ENCODE measurements at places on chromosomes 2 and 18.

- DNase-seq = no peak
Observed at GRCh38 chr2:194015751-194016150, 1641.3 kb upstream of the SLC39A10 start.

- DNase-seq = no peak
Observed at GRCh38 chr2:155815851-155816250, 516.7 kb downstream of the NR4A2 start.

DNA sequence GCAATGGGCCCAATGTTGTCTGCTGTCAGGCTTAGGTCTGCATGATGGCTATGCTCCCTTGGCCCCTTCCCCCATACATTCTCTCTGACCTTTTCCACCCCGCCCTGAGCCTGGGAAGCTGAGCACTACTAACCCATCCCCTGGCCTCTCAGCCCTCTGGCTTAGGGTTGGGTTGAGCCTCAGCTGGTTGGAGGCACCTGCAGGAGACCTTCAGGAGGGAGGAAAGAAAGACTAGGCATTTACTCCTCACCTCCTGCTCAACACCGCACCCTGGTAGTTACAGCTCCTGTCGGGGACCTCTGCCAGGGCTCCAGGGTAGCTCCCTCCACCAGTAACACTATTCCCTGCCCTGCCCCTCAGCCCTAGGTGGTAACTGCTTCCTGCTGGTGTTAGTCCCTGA lies 80.5 kb downstream of the GALNT14 start:
- no peak for DNase-seq

DNA sequence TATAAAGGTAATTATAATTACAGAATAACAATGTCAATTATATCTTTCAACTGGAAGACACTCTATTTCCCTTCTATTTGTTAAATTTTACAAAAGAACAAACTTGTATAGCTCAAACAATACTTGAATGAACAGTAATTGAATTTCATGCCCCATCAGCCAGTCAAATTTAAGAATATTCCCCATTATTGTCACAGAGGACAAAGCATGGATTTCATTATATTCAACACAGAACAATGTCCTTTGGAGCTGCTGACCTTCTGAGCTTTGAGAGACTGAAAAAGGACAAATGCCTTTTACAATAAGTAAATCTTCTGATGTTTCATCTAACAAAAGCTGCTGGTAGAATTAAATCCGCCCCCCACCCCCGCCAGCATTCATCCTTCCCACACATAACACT lies 187.5 kb upstream of the MC4R start:
- DNase-seq = no peak

DNA sequence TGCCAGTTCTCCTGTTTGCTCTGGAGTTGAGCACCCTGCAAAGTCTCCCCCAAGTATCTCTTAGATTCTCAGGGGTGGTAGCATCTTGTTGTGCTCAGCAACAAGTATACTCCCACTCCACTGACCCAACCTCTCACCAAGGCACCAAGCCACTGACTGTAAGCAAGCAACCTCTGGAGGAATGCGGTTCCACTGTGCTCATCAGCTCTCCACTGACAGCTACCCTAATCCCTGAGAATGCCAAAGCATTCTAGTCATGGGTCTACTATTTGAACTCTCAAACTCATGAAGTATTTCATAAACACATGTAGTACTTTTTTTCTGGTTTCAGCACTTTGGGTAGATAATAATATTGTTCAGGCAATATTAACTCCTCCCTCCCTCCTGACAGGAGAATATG lies 170.0 kb downstream of the EPHA4 start:
- DNase-seq = no peak

GRCh38 chr2:16925145-16925544 lies 259.5 kb upstream of the CYRIA start:
- DNase-seq = no peak

DNA sequence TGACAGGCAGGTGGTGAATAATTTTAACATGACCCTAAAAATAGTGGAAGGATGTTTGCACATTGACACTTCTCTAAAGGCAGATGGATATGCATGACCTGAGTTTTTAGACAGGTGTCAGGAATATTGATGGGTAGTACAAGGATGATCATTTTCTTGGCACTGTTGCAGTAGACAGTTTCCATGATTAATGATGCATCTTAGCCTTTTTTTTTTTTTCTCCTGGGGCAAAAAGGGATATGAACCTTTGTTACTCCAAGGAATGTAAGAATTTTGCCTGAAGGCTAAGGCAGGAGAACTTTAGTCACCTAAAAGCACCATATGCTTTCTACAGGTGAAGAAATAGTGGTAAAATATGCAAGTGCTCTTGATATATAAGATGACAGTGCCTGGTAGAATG lies 136.3 kb upstream of the CAVIN2 start:
- DNase-seq = no peak

- no peak for DNase-seq
Observed at GRCh38 chr2:44821500-44821899, 120.0 kb upstream of the SIX3 start.

DNA sequence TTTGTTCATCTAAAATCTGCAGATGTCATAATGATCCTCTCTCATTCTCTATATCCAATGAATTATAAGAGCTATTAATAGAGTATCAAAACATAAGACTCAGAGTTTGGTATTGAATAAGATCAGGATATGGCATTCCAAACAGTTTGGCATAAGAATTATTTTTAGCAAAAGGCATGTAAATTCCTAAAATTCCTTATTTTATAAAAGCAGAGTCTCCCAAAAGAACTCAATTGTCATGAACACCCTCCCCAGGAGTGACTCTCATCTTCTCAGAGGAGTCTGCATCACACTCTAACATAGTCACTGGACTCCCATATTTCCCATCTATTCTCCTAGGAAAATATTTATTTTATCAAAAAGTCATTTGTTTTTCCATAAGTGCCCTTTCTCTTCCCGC lies 1710.2 kb upstream of the SLC39A10 start:
- no peak for DNase-seq

- DNase-seq = no peak
Observed at GRCh38 chr2:1967242-1968208, 223.2 kb upstream of the PXDN start.

GRCh38 chr2:112690853-112691401 lies 29.9 kb upstream of the NT5DC4 start:
- DNase-seq = peak; percentile 8

DNA sequence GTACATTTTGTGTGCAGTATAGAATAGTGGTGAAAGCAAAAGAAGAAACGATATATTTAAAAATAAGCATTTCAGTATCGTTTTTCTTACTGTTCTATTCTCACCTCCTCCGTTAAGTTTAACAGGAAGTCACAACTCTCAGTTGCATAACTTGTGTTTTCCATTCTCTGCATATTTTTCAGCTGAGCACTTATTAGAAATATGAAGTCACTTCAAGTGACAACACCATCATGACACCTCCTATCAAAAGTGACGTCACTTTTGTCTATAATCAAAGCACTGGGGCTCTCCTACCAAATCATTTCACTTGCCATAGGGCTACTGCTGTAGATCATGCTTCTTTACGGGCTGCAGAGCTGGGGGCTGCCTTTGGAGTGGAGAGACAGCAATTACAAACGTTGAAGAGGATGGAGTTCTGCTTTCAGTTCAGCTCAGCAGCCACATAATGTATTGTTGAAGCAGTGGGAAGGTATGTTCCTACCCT lies 36.3 kb downstream of the STAT4 start:
- no peak for DNase-seq

DNA sequence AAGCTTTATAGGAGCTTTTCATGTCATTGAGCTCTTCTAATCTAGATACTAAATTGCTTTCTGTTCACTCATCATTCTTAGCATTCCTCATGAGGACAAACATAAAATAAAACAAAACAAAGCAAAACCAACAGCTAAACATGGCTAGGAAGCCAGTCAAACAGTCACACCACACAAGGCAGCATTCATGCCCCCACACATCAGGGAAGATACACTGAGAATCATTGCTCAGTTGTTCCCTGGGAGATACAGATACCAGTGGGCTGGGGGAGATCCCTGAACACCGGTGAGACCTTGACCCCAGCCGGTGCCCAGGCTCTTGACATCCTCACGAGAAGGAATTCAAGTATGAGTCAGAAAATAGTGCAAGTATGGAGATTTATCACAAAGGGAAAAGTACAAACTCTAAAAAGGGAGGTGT lies 177.9 kb upstream of the ARL4C start:
- DNase-seq = no peak

DNA sequence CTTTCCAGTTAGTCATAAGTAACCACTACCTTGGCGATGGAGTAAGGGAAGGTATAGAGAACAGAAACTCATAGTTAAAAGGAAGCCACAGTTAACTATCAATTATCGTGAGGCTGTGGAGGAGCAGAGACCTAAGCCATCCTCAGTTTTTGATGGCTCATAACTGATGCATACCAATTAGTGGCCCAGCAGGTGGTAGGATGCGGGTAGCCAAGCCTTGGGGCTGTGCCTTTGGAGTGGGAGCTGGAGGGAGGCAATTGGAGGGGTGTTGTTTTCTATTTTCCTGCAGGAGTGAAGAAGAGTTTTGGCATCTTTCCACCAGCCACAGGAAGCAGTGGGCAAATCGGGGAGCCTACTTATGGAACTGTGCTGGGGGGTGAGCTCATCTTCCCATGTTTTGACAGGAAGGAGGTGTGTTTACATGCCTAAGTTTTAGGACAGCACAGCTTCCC lies 194.8 kb downstream of the TPGS2 start:
- DNase-seq = no peak

GRCh38 chr2:12538138-12538694 lies 178.5 kb upstream of the TRIB2 start:
- DNase-seq = no peak

DNA sequence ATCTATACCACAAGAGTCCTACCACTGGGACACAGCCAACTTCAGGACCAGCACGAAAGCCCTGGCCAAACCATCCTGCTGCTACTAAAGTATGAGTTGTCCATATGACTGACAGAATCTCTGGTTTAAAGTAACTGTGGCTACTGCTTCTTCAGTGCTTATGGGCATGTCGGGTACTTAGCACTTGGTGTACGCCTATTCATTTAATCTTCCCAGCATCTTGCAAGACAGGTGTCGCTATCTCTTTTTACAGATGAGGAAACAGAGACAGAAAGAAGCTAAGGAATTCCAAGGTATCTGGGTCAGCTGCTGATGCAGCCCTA lies 203.4 kb upstream of the ID2 start:
- no peak for DNase-seq

- no peak for DNase-seq
Observed at GRCh38 chr2:109457366-109457765, 156.4 kb downstream of the SEPTIN10 start.

DNA sequence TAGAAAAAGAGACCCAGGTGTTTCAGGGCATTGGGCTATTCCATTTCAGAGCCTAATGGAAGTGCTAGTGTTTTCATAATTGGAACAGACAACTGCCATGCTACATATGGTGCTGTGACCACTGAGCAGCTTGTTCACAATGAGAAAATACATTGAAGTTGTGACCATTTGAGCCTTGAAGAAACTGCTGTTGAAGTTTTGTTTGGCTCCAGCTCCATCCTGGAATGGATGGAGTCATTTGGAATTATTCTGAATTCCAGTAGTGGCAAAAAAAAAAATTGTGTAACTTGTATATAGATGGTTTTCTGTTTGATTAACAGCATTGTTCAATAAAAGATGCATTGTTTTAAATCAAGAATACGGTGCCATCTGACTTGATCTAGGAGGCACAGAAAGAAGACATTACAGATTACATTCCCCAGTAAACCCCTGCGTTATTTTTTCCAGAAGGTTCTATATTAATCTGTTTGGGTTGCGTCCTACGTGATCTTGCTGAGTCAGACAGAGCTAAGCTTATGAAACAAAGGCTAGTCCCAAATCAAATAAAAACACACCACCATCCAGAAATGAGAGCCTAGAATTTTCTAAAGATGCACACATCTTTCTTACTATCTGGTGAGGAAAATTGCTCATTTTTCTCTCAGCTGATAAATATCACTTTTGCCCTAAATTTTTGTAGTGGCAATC lies 19.2 kb downstream of the FMNL2 start:
- DNase-seq = no peak

DNA sequence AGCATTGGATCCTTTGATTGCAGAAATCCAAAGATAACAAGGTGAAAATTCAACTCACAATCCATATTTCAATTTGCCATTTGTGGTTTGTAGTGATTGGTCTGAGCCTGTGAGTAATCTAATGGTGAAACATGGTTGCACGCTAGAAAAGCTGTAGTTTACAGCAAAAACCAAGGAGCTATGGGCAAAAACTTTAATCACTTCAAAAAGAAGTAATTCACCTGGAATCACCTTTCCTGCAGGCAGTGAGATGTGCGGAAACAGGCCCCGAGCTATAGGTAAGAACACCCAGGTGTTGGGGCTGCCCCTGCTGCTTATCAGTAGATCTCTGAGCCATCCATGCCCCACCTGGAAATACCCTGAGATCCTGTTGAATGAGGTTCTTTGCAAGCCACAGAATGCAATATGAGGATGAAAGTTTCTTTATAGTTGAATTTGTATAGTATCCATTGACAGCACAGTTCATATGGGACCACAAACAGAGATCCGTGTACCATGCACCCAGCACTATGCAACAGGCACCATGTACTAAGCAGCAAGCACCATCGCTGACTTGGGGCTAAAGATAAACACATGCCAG lies 208.2 kb downstream of the SPP2 start:
- DNase-seq = no peak

DNA sequence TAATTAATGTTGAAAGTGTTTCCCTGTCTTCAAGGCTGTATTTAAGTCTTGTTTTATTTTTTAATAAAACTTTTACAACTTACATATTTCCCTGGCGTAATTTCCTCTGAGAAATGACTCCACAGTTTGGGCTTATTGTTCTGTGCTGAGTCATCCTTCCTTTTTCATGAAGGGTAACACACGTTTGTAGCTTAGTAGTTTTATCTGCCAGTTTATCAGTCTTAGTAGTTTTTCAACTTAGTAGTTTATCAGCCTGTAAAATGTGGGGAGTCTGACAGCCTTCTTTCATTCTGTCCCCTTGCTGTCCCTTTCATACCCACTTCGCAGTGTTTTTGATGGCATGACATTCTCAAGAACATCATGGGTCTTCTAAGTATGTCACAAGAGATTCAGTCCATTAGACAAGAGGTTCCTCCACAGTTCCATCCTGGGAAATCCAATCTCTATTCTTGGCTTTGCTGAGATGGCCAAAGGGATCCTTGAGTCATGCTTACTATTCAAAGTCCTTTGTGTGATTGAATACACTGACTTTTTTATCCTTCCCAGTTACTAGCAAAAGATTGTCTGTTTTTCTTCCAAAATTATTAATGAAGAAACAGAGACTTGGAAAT lies 60.0 kb upstream of the SGPP2 start:
- no peak for DNase-seq

DNA sequence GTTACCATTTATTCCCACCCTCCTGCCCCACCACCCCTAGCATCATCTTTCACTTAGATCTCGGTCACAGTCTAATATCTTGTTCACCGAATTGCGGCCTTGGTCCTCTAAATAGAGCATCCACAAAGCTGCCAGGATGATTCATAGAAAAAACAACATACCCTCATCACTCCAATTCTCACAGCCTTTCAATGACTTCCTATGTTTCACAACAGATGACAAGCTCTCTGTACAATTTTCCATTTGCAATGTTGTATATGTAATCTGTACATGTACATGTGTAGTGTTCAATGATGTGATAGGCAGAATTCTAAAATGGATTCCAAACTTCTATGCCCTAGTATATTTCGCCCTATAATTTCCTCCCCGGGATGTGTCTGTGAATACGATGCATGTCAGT lies 675.6 kb upstream of the CELF4 start:
- no peak for DNase-seq

GRCh38 chr2:218659988-218660358 lies 490 bp downstream of the BCS1L start:
- no peak for DNase-seq

- no peak for DNase-seq
Observed at GRCh38 chr2:241834527-241835210, 24.0 kb downstream of the PDCD1 start.

GRCh38 chr2:15158100-15158499 lies 403.0 kb downstream of the NBAS start:
- DNase-seq = no peak

- DNase-seq = no peak
Observed at GRCh38 chr2:113765276-113765675, 8.8 kb upstream of the SLC35F5 start.
